Mesenchymal stem cell (in vitro differentiated cells and primary cell): ENCODE measurements at places on chromosomes 4 and X.

DNA sequence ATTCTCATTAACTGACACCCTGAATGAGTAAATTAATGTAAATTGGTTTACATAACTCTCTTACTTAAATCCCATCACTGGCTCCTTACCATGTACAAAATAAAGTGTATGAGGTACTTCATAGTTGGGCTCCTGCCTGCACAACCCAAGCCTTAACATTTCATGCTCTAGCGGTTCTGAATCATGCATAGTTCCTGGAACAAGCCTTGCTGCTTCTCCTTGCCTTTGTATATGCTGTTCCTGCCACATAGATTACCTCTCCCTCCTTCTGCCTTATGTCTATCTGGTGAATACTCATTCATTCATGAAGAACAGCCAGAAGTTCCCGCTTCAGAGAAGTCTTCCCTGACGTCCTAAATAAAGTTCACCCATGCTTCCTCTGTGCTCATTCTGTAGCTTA is 594.7 kb downstream of the SMARCA1 start:
- no peak for DNase-seq

GRCh38 chrX:50470103-50471031 is at the start of gene DGKK:
TSS of gene DGKK (minus strand) at chrX:50470825. CDS start at chrX:50470678, 147 bp downstream.
- DNase-seq, result no peak

GRCh38 chr4:172648471-172648870 is 520.1 kb upstream of the GALNT7 start:
- DNase-seq, result no peak

GRCh38 chrX:46588263-46588662 is 14.7 kb downstream of the CHST7 start:
- DNase-seq, result peak; percentile 29

DNA sequence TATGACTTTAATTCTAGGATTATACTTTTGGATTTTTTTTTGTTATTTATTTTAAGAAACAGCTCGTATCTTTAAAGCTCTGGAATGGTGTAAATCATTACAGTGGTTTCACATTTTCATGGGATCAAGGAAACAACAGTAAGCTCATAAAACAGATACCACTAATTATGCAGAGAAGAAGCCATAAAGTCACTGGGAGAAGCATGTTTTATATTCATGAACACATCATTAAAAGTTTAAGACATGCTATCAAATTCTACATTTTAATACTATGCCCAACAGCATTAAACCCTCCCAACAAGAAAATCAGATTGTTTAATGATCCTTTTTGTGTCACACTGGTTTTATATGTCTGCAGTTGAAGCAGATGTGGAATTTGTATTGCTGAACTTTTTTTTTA is 149.9 kb downstream of the FBXO8 start:
- no peak for DNase-seq

DNA sequence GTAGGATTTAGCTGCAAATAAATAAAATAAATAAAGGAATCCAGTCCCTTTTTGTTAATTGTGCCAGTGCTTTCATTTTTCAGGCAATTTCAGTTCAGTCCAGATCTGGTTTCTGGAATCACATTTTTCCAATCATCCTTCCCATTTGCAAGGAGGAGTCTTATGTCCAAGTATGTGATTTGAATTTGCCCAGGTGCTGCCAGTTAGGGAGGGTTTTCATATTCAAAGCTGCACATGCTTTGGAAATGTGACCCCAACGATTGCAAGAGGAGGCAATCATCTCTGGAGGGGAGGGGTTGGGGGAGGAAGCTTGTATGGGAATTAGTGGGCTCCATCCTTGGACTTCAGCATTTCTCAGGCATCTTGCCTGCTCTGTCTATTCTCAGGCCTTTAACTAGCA is 4.4 kb downstream of the PLAC1 start:
- DNase-seq, result no peak

GRCh38 chr4:76666944-76667532 is 230.9 kb downstream of the SOWAHB start:
- peak; percentile 27 for DNase-seq
